ENCODE measurements at places on chromosomes 2 and 18.

DNA sequence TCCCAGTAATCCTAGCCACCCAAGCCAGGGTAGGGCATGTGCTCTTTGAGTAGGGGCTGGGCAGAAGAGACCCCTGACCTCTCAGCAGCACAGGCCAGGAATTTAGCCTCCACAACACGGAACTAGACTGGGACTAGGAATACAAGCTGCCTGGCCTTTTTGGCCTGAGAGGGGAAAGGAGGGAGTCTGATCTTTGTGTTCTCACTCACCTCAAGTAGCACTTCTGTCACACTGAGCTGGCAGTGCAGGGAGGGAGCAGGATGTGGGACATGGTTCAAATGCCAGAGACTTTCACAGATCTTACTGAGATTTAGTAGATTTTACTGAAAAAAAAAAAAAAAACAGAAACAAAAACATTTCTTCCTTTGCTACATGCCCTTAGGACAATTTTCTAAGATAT lies 395.2 kb downstream of the CMPK2 start:
- no peak for DNase-seq

- DNase-seq, result no peak
These were observed 13.3 kb upstream of the GALNT14 start for GRCh38 chr2:31151501-31151900.

- peak; percentile 69 for DNase-seq
These were observed 35.4 kb downstream of the PTPN18 start for GRCh38 chr2:130391058-130391871.

GRCh38 chr2:30362468-30363081 lies 84.5 kb upstream of the LCLAT1 start:
- no peak for DNase-seq

DNA sequence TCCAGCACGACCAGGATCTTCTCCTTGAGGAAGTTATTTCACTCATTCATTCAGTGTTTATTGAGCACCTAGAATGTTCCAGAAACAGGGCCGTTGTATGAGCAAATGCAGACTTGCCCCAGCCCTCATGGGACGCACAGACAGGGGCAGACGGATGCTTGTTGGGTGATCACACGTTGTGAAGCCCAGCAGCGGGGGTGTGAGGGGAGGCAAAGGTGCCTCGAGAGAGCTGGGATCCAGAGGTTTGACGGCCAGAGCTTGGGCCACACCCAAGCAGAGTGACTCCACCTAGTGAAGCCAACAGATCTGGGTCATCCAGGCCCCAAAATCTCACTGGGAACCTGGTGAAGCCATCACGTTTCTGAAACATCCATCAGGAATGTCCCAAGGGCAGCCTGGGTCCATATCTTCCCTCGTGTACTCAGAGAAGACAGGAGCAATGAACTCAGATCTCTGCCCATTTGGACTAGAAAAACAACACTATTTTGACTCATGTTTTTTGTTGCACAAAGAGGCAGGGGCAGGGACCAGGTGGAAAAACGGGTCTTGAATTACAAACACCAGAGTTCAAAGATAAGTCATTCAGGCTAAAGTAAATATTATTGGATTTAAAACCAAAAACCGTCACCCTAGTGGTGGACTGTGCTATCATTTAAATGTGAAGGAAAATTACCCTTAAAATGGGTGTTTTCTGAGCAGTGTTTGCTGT lies 54.9 kb upstream of the RBM44 start:
- DNase-seq, result no peak

- peak; percentile 20 for DNase-seq
These were observed 29.9 kb upstream of the GPR155 start for GRCh38 chr2:174516501-174517378.

DNA sequence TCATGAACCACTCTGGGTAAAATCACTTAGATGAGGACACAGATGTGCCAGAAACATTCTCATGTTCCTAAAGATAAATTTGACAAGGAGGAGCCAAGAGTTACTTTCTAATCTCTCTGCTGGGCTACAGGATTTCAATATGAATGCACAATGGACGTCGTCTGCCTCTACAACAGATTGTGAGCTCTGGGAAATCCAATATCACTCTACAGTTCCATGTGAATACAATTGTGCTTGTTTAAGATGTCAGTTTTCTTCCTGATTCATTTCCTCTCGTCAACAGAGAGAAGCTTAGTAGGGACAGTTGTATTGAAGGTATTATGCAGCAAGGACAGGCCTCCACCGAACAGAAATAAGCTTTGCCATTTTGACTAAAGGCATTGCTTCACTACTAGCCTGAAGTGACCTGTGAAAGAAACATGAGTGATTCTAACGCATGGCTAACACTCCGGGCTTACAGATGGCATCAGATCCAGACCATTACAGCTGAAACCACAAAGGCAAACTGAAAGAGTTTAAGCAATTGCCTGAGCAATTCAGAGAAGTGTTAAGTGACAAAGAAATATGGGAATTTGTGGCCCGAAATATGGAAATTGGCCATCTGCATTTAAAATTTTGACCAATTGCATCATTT lies 1591.5 kb downstream of the LRP1B start:
- no peak for DNase-seq

DNA sequence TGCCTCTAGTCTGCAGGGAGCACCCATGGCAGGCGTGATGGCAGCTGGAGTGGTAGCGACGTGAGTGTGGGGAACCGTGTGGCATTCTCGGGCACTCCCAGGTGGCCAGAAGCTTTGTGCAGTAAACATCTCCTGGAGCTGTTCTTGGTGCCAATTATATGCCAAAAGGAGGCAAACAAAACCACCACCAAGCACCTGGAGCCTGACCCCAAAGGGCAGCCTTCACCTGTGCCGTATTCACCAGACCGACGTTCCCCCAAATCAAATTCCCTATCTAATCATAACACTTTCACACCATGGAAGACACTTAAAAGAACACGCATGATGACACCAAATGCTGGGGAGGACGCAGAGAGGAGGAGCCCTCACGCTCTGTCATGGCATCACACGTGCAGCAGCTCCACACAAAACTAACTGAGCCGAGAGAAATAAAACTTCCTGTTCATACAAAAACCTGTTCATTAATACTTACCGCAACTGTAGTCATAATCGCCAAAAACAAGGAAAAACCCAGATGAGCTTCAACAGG lies 123.6 kb downstream of the EIPR1 start:
- DNase-seq, result no peak

- DNase-seq, result no peak
These were observed 6.3 kb upstream of the PKDCC start for GRCh38 chr2:42041377-42042127.

DNA sequence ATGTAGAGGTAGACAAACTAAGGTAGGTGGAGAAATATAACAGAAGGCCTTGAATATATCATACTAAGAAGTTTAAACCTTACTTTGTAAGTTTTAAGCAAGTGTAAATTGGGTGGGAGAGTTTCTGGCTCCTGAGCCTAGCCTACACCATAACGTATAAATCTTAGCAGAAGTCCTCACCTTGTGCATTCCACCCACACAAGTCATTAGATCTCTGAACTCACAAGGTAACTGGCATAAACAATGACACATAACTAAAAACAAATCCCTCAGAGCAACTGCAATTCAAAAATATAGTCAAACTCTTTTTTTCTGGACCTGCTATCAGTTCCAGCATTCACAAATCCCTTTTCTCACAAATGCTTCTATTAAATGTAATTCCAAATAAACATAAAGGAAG lies 9.4 kb downstream of the REV1 start:
- no peak for DNase-seq

DNA sequence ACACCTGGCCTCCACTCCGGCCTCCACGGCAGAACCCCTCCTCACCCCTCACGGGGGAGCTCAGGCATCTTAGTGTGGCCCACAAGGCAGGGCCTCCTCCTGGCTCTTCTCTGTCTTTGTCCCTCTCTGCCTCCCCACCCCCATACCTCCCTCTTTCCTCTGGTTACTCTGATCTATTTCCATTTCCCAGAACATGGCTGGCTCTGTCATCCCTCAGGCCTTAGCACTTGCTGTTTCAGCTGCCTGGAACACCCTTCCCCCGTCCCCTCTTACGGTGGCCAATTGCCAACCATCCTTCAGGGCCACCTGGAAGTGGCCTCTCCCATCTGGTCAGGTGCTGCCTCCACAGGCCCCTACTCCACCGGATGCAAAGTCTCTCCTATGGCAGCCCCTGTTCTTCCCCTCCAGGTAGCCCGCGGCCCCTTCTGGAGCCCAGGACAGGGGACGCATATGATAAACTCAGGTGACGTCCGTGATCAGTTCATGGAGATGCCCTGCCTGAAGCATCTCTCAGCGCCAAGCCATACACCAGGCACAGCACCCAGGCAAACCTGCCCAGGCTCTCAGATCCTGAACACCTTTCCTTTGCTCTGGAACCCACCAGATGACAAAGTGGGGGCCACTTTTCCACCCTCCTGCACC lies 3.6 kb upstream of the ECEL1 start:
- DNase-seq, result no peak

Data from pons (tissue), 1 donor.